Stimulated activated CD4-positive, alpha-beta T cell treated with anti-CD3 and anti-CD28 coated beads, Interleukin-15, amount 100 ng/mL, for 48 hours (primary cell): ENCODE measurements at places on chromosomes 12 and 14.

DNA sequence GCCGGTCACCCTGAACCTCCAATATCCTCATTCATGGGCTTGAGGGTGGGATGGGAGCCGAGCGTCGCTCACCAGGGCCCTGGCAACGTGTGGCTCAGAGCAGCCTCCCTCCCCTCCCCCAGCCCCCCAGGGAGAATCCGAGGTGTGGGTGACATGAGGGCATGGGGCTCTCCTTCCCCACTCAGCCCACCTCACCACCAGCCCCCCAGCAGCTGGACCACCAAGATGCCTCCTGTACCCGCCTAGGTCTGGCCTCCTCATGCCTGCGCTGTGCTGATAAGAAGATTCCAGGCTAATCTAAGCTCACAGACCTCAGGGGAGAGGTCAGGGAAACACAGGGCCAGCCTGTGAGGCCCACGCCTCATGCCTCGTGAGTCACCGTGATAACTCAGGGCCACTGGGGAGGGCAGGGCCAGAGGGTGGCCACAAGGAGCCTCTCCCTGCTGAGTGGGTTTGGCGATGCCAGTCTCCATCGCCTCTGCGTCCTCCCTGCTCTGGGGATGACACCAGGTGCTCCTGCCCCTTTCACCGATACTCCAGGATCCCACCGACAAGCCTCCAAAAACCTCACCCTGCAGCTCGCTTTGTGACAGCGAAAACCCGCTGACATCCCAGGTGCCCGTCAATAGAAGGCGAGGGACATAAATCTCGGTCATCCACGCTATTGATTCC lies 56.9 kb downstream of the TESC start:
- no peak for DNase-seq

DNA sequence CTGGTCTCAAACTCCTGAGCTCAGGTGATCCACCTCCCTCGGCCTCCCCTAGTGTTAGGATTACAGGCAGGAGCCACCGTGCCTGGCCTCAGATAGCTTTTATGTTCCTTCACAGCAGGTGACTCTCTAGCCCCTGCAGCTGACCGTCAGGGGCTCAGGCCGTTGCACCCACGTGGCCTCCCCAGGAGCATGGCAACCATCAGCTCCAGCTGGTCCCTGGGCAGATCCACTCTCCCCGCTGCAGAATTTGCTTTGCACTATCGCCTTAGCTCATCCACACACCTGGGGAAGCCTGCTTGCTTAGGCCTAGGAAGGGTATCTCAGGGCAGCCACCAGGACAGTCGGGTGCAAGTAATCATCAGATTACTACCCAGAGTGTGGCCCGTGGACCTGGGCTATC lies 62.6 kb downstream of the TSPAN9 start:
- DNase-seq = no peak

GRCh38 chr12:71760471-71760870 lies 5.8 kb downstream of the RAB21 start:
- no peak for DNase-seq

- no peak for DNase-seq
These were observed 303.5 kb downstream of the EGLN3 start for GRCh38 chr14:33647385-33647786.

DNA sequence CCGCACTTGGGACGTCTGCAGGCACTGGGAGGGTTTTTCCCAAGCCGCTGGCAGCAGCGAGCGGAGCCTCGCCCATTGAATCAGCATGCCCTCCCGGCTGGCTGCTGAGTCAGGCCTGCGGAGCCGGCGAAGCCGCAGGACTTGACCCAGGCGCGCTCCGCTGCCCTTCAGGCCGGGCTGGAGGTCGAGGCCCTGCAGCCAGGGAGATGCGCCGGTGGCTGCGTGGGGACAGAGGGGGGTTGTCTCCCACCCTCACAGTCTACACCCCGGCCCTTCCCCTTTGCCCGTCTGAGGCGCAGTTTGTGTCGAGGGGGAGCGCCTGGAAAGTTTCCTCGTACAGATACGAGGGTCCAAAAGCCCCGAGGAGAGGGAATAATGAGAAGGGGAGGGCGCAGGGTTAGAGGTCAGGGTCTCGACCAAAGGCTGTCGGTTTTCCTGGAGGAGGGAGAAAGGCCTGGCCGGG lies 759 bp upstream of the KLC1 start:
- no peak for DNase-seq

GRCh38 chr12:127991485-127991884 lies 275.5 kb upstream of the TMEM132C start:
- no peak for DNase-seq

DNA sequence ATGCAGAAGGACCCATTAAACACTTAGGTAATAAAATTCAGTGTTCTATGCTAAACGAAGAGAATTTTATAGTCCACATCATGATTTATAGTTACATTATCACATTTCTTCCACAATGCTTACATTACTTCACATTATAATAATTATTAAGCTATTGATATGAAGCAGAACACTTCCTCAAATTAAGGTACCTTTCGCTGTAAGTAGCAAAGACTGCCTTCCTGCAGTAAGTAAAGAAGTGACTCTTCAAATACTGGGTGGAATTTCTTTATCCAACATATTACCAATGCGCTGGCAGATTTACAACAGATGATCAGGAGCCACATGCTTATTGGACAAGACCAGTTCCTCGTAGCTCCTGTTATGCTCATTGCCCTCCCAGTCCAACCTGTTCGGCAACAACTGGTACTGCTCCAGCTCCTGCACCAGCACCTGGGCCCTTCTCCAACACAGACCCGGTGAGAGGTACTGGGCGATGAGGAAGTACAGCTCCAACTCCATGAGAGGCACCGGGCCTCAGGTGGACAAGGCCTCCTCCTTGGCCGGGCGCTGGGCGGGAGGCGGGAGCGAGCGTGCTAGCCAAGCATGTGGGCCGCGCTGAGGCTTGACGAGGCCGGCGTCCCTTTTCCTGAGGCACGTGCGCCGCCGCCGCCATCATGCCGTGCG lies 210.7 kb upstream of the ATP2B1 start:
- DNase-seq = no peak

DNA sequence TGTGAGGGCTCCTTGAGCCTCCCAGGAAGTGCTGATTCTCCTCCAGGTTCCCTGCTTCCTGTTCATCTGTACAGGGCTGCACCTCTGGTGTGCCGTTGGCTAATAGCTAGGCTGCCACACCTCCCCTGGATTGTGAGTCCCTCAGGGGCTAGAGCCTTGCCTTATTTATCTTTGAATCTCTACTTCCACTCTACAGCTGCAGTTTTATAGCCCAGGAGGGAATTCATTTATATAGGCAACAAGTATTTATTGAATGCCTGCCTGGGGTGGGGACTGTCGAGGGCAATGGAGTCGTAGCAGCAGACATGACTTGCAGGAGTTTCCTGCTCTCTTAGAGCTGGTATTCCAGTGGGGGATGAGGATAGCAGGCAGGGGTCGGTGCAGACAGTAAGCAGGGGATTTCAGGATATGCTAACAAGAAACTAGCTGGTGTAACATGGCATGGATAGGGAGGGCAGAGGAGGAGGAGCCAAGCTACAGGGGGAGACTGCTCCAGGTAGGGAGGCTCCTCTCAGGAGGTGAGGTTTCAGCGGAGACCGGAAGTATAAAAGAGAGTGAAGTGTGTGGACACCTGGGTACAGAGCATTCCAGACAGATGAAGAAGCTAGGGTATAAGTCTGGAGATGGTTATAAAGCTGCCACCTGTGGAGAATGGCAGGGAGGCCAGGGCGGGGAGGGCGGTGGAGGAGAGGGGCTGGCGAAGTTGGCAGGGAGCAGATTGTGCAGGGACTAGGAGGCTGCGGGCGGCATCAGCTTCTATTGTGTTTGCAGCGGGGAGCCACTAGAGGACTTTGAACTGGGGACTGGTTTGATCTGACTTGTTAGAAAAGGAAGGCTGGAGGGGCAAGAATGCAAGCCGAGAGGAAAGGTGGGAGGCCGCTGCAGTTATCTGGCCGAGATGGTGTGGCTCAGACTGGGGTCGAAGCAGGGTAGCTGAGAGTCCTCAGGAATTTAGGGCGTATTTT lies 17.2 kb downstream of the USP30 start:
- no peak for DNase-seq

GRCh38 chr14:65704850-65705249 lies 292.3 kb downstream of the FUT8 start:
- peak; percentile 27 for DNase-seq

DNA sequence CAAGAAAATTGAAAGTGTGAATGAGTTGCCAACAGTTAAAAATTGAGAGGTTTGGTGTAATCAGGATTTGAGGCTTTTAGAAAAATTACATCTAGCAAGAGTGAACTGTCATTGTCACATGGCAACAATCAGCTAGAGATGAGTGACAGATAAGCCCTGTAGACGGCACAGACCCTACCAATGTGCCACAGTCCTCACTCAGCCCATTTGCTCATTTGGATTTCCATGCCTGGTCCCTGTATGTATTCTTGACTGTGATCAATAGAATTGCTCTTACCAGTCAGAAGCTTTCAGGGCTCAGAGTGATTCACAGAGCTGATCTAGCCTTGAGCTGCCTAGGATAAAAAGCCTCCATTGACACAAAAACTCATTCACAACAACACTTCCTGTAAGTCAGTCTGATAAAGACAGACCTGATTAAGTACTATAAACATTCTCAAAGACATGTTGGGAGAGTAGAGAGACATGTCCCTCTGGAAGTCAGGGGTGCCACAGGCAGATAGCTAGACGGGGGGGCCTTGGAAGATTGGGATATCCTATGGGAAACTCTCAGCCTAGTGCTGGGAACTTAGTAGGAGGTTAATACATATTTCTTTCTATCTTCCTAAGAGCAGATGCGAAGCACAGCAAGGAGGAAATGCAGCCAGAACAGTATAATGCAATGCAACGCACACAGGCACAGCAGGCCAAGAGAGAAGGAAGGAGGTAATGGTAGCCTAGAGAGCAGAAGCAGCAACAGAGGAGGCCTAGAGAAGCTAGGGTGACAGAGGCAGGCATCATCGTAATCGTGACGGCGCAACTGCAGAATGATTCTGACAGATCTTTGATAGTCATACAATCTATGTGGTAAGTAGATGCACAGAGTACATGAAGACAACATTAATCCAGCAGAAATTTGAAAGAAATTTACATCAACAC lies 2.0 kb upstream of the PELI2 start:
- no peak for DNase-seq

- peak; percentile 79 for DNase-seq
These were observed 1030.4 kb downstream of the TMEM121 start for GRCh38 chr14:106556665-106557289.

DNA sequence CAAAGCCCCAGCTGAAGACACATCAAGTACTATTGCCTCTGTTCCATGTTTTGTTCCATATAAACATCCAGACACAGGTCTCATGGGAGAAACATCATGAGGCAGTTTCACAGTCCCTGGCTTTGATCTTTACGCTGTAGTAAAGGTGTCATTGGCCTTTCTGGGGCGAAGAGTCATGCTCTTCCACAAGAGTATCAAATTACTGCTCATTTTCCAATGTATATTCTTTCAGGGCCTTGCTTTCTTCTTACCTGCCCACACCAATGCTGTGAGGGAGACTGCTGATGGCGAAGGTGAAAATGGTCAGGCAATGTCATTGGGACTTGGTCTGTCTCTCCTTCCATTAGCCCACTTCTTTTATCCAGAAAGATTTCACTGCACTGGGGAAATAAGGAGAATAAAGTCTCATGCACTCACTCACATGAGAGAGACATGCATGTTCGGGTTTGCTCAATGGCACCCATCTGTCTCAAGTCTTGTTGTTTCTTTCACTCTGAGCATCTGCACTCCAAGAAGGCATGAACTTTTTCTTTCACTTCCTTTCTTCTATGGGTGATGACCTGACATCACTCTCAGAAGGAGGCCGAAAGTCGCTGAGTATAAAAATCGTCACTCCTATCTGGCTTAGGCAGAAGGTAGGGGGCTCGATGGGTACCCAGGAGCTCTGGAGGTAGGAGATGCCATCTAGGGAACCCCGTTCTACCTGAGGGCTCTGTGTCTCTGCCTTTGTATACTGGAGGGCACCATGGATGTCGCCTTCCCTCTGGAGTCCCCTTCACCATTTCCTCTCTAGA lies 1.3 kb upstream of the JDP2 start:
- DNase-seq = no peak

- DNase-seq = no peak
These were observed 940 bp downstream of the MOAP1 start for GRCh38 chr14:93183596-93184317.

DNA sequence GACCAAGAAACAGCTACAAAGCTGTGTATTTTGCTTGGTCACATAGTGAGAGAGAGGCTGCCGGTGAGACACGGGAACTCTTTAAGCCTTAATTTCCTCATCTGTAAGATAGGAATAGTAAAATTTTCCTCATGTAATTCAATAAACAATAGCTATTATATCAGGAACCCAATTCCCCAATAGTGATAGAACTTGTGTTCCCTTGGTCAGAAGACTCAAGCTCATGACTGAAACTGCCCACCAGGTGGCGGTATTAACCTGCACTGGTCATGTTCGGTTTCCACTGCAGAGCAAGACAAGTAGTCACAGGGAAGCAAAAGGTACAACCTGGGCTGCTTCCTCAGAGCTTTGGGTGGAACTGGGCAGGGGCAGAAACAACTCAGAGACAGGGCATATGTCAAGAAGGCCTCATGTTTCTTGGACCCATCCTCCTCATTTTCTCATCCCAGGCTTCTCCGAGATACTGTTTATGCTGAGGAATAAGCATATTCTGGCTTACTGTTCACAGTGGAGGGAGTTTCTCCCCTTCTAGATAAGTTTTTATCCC lies 4.2 kb upstream of the AJUBA start:
- peak; percentile 76 for DNase-seq

GRCh38 chr14:28161040-28161439 lies 605.5 kb upstream of the FOXG1 start:
- no peak for DNase-seq

GRCh38 chr14:47148686-47149085 lies 497.1 kb upstream of the RPL10L start:
- no peak for DNase-seq

GRCh38 chr12:88552610-88553079 lies 27.6 kb downstream of the KITLG start:
- no peak for DNase-seq

DNA sequence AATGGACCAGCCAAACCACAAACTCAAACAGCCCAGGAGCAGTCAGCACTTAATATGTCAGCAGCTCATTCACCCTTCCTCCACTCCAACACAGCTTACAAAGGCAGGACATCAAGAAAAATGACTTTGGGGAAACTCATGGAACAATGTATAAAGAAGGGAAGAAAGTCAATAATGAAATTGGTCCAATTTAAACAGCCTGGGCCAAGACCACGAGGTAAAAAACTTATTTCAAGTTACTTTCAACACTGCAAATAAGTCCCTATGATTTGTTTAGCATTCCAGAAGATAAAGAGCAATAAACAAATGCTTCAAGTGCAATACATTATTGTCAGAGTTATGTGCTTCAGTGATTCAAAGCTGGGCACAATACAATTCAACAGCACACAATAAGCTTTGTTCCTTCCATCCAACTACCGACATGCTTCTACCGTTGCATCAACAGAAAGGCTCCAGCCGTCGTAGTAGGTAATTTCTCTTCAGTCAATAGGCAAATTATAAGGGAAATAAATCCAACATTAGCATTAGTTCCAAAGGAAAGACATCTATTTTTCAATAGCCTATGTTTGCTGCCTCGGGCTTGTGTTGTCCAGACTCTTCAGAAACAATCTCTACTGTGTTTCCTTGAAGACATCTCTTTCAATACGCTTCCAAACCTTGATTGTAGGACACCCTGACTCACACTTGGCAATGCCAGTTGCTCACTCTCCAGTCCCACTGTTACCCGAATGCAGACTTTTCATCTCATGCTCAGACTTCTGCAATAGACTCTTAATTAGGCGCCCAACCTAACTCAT lies 225.7 kb downstream of the NUAK1 start:
- DNase-seq = no peak

GRCh38 chr14:50796390-50796789 lies 34.6 kb downstream of the NIN start:
- no peak for DNase-seq

GRCh38 chr14:23021434-23021833 lies 11.5 kb upstream of the C14orf93 start:
- no peak for DNase-seq

- DNase-seq = no peak
These were observed 141.4 kb upstream of the TMPO start for GRCh38 chr12:98374007-98374406.
